ENCODE measurements at places on chromosomes 16 and 17. TPM values are rescaled to one million over a fixed set of nuclear protein-coding genes. Genes with fewer than 3 reads are reported as not detected.
A peak's percentile ranks its signal among the peaks of the same experiment; 100 is the strongest.

- no peaks in the 10 kb centered on the region for H3K27me3 ChIP-seq
- no peak overlapping the region for H3K27ac ChIP-seq
- no peak for DNase-seq
- no peak overlapping the region for H3K4me3 ChIP-seq
- H3K4me1 ChIP-seq, result no peaks in the 10 kb centered on the region
These were observed 8.5 kb downstream of the TXNDC11 start for GRCh38 chr16:11734025-11734652.

DNA sequence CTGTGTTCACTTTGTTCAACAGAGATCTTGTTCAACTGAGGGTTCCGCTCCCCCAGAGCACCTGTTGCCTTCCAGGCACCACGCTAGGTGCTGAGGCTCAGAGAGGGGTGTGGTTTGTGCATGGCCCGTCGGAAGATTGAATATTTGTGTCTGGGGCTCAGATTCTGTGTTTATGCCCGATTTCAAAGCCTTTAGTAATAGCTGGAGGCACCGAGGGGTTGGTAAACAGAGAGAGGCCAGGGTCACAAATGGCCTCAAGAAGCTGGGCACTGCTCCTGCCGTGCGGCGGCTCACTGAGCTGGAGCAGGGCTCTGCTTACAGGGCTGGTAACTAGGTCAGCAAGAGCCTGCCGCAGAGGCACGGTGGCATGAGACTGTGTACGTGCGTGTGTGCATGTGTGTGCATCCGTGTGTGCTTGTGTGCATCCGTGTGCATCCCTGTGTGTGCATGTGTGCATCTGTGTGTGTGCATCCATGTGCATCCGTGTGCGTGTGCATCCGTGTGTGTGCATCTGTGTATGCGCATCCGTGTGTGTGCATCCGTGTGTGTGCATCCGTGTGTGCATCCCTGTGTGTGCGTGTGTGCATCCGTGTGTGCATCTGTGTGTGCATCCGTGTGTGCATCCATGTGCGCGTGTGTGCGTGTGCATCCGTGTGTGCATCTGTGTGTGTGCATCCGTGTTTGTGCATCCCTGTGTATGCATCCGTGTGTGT lies 5.4 kb downstream of the ITGAE start:
- H3K27me3 ChIP-seq, result no peaks in the 10 kb centered on the region
- no peak overlapping the region for H3K27ac ChIP-seq
- H3K4me1 ChIP-seq, result no peaks in the 10 kb centered on the region
- DNase-seq, result peak; percentile 53

GRCh38 chr17:56830726-56831368 lies 2.9 kb downstream of the C17orf67 start:
- no peaks in the 10 kb centered on the region for H3K27me3 ChIP-seq
- no peak overlapping the region for H3K27ac ChIP-seq
- H3K36me3 ChIP-seq, result no peaks in the 10 kb centered on the region
- H3K4me3 ChIP-seq, result no peak overlapping the region

DNA sequence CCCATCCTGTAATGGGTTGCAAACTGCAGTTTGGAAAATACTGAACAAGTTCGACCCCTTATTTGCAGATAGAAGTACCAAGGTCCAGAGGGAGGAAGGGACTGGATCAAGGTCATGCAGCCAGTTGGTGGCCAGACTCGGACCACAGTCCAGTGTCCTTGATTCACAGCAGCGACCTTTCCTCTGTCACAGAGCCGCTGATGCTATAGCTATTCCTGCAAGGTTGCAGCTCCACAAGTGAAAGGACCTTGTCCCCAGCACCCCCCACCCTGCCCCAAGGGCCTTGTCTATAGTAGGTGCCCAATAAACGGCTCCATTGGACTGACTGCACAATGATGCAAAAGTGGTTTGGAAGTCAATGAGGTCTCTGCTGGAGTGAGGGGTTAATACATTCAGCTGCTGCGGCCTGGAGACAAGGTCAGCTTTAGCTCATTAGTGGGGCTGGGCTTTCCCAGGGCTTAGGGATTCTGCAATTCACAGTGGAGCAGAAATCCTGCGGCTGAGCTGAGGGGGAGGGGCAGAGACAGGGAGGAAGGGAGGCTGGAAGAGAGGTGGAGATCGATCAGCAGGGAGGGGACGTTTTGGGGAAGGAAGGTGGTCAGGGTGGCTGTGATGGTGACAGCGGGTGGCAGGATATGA lies 13.4 kb upstream of the CRHR1 start:
- DNase-seq, result no peak
- no peaks in the 10 kb centered on the region for H3K27me3 ChIP-seq
- no peak overlapping the region for H3K4me3 ChIP-seq
- H3K4me1 ChIP-seq, result no peaks in the 10 kb centered on the region
- no peak overlapping the region for H3K27ac ChIP-seq
- no peaks in the 10 kb centered on the region for H3K36me3 ChIP-seq

DNA sequence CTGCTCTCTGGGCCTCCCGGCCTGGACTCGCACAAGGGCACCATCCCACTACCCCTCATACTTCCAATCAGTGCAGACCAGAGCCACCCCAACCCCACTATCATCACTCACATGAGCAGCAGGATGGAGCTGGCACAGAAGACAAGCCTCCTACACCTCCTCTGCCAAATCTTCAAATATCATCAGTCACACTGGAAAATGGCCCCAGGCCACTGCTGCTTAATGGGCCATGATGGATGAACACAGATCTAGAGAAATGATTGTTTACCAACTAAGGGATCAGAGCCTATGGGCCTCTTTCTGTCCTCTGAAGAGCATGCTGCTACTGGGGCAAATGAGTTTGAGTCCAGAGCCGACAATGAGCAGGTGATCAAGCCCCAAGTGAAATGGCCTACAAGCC lies 165.5 kb downstream of the GRIN2A start:
- H3K27ac ChIP-seq, result no peak overlapping the region
- H3K4me1 ChIP-seq, result no peaks in the 10 kb centered on the region
- no peaks in the 10 kb centered on the region for H3K27me3 ChIP-seq
- no peaks in the 10 kb centered on the region for H3K36me3 ChIP-seq

GRCh38 chr16:86887416-86887815 lies 309.1 kb downstream of the FOXL1 start:
- no peak overlapping the region for H3K4me3 ChIP-seq
- no peak for DNase-seq
- no peak overlapping the region for H3K27ac ChIP-seq
- no peaks in the 10 kb centered on the region for H3K4me1 ChIP-seq
- no peaks in the 10 kb centered on the region for H3K36me3 ChIP-seq
- H3K27me3 ChIP-seq, result no peaks in the 10 kb centered on the region

The RPAIN gene
- total RNA-seq, result 32.5 TPM

The ST6GALNAC2 gene
- total RNA-seq, result 2.5 TPM

The HSPB9 gene
- not detected for total RNA-seq

The KIF2B gene
- not detected for total RNA-seq

Data from aorta (tissue), 5 donors.